Stimulated activated CD4-positive, alpha-beta T cell treated with anti-CD3 and anti-CD28 coated beads, Interleukin-15, amount 100 ng/mL, for 48 hours (primary cell): ENCODE measurements at places on chromosomes 4 and X.

- no peak for DNase-seq
These were observed 12.1 kb downstream of the HEPH start for GRCh38 chrX:66176134-66176533.

DNA sequence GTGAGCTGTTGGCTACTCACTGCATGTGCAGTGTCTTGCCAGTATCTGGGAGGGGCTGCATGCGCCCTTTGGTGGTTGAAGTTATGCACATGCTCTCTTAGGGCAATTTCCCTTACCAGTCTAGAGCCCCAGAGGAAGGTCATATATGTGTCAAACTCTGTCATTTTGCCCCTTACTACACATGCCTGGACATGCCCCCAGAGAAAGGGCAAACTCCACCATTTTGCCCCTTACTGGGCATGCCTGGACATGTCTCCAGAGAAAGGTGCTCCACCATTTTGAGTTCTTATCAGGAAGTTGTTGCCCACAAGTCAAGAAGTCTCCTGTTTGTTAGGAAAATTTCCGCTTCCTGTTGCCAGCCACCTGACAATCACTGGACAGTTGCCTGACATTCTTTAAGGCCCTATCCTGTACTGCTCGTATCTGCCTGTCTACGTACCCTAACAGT, 56.4 kb upstream of the PLAC8 start:
- no peak for DNase-seq

DNA sequence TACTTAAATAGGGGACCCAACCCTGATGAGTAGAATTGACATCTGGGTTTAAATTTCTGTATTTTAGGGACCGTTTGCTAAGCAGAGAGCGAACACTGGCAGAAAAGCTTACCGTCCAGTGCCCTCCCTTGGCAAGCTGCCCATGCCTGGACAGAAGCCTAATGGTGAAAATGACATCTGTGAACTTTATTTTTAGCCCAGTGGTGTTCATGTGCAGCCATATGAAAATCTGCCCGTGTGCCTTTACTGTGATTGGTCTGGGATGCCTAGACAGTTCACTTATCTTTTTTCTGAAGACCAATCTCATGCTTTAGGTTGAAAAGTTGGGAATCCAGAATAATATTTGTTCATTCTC, 1.1 kb downstream of the STBD1 start:
- no peak for DNase-seq

- no peak for DNase-seq
These were observed 4.1 kb downstream of the ZNF185 start for GRCh38 chrX:152901816-152902501.

DNA sequence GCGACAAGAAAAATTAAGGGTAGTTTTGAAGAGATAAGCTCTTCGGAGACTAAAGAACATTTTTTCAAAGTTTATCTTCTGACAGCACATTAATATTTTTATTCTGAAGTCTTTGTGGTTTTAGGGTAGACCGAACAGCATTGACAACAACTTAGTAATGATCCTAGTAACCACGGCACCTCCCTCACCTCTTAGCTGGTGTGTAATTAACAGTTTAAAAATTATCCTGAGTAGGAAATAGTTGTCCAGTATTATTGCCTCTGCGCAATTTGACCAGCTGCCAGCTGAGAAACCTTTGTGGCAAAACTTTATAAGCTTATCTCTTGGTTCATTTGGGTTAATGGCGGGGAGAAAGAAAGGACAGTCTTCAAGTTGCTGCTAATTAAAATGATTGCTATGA, 213.6 kb downstream of the CBLL2 start:
- DNase-seq = no peak

GRCh38 chr4:138329506-138330070, 87.4 kb upstream of the SLC7A11 start:
- no peak for DNase-seq

GRCh38 chrX:129640737-129641136, 14.0 kb downstream of the APLN start:
- no peak for DNase-seq

DNA sequence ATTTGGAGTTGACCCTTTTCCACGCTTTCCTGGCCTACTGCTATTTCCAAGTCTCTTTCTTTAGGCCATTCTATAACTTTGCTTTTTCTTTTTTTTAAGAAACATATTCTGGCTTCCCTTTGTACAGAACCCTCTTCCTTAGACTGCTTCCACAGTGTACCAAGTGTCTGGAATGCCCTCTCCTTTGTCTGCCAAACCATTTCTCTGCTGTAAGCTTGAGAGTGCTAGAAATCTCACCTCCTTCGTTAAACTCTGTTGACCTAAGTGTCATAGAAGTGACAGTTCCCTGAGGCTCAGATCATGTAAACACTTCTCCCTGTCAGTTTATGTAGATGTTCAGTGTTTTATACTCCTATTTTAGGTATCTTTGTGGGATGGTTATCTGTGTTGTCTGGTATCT, 108.4 kb downstream of the EDA start:
- DNase-seq = no peak

- no peak for DNase-seq
These were observed 243.7 kb downstream of the TENM3 start for GRCh38 chr4:182486881-182487280.

GRCh38 chr4:77352192-77352591, 195.2 kb downstream of the CCNG2 start:
- DNase-seq = no peak

- no peak for DNase-seq
These were observed 9.7 kb upstream of the ANTXR2 start for GRCh38 chr4:80082693-80083092.

DNA sequence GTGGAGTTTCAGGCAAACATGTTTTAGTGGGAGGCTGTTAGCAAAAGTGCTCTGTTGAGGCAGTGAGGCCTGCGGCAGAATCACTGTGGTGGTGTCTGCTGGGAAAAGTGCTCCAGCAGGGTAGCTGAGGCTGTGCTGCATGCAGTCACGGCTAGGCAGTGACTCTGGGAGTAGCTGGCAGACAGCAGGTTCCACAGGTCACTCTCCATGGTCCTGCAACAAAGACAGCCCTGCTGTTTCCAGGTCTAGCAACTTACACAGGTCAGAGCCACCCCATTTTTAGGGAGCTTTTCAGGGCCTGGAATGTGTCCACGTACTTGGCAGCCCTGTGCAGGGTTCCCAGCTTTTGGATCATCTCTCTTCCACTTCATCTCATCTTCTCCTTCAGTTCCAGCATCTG, 184.3 kb downstream of the NAA11 start:
- no peak for DNase-seq

GRCh38 chr4:663438-664428, 10.3 kb downstream of the ATP5ME start:
- peak; percentile 70 for DNase-seq
